Eye (tissue), 1 donor: ENCODE measurements at places on chromosomes 3 and 15.

- DNase-seq = no peak
These were observed 33.2 kb downstream of the MTMR10 start for GRCh38 chr15:30958219-30958618.

GRCh38 chr15:96774216-96774615 is 443.7 kb downstream of the NR2F2 start:
- DNase-seq = no peak

- no peak for DNase-seq
These were observed 268.4 kb downstream of the IGSF11 start for GRCh38 chr3:118766306-118766669.

GRCh38 chr15:96160800-96161199 is 169.7 kb upstream of the NR2F2 start:
- peak; percentile 14 for DNase-seq

- DNase-seq = no peak
These were observed 23.4 kb downstream of the PLA2G4D start for GRCh38 chr15:42070976-42071350.

- no peak for DNase-seq
These were observed 145.3 kb upstream of the ROPN1 start for GRCh38 chr3:124137216-124137615.

DNA sequence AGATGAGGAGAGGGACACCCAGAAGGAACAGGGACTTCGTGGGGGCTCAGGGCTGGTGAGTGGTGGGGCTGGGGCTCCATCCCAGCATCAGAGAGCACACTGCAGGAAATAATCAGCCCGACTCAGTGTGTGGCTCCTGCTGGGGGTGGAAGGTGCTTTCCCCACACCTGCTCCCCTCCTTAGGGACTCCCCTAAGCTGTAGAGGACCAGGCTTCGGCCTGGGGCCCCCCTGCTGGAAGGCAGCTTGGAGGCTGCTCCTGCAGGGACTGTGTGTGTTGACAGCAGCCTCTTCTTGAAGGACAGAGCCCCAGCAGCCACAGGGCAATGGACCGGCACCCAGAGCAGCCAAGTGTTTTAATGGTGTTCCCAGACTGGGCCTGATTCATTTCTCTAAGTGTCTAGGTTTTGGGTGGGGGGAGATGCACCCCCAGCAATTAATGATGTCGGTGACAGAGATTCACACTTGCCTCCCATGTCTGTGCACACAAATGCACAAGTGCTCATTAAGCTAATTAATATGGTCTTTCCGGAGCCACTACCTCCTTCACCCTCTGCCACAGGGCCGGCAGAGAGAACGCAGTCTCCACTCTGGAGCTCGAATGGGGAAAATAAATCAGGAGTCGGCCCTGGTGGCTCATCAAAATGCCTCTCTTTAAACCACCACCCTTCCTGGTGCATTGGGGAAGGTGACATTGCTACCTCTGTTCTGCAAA is 16.9 kb upstream of the FGD5 start:
- no peak for DNase-seq

DNA sequence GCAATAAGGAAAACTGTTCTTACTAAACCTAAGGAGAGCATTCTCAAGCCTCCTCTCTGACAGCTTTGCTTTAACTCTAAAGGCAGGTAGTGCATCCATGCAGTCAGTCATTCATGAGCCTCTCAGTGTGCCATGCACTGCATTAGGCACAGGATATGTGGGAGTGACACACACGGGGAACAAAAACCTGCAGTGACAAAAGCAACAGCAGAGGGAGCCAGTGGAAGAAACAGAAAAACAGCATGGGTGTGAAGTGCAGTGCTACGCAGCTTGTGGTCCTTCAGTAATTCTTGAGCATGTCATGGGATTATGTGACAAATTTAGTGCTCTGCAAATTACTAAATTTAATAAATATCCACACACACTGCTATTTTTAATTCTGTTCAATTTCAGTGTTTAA is 230.7 kb downstream of the BBX start:
- DNase-seq = peak; percentile 73

GRCh38 chr3:44224131-44224530 is 17.6 kb upstream of the TOPAZ1 start:
- no peak for DNase-seq

DNA sequence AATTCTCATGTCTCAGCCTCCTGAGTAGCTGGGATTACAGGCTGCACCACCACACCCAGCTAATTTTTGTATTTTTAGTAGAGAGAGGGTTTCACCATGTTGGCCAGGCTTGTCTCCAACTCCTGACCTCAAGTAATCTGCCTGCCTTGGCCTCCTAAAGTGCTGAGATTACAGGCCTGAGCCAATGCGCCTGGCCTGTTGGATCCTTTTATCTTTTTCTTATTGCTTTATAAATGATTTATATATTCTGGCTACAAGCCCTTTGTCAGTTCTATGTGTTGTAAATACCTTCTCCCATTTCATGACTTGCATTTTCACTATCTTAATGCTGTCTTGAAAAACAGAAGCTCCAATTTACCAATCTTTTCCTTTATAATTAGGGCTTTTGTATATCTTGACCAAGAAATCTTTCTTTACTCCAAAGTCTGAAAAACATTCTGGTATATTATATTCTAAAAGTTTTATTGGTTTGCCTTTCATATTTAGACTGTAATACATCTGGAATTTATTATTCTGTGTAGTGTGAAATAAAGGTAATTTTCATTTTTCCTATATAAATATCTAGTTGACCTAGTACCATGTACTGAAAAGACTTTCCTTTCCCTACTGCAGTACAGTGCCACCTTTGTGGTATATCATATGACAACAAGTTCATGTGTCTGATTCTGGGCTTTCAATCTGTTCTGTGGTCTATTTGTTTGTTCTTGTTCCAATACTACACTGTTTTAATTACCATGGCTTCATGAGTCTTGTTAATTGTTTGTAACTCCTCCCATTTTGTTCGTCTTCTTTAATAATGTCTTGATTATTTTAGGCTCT is 52.9 kb upstream of the RNU6-1 start:
- no peak for DNase-seq

DNA sequence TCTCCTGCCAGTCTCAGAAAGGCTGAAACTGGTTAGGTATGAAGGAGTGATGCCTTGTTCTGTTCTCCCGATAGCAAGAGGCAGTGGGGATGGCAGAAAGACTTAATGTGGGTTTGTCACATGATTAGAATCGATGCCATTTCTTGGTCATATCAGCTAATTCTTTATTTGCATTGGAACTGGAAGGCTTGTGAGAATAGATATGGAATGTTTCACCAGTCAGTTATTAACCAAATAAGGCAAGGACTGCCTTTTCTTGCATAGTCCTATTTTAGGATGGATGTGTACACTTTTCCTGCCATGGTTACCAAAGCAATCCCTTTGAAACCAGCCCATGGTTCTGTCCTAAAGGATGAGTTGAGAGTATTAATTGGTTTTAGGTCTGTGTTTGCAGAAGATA is 33.7 kb downstream of the FILIP1L start:
- no peak for DNase-seq

GRCh38 chr3:112446343-112446742 is 52.9 kb downstream of the BTLA start:
- no peak for DNase-seq

GRCh38 chr3:107987036-107987939 is 103.5 kb downstream of the CD47 start:
- DNase-seq = peak; percentile 69

DNA sequence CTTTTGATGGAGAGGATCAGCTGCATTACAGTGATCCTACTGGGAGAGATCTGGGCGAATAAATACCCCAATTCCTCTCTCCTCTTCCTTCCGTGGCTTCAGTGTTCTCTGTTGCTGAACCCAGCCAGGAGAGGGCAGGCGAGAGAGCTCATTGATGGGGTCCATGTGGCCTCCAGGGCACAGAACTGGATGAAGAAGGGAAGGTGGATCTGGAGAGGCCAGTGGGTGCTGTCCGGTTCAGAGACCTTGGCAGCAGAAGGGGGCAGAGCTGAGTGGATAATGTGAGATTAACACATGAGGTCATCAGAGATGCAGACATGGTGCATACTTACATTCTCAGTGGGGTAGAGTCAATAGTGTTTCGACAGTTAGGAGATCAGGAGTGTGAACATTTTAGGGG is 193.6 kb downstream of the CLSTN2 start:
- no peak for DNase-seq

- no peak for DNase-seq
These were observed 192.4 kb upstream of the DPH6 start for GRCh38 chr15:35738370-35738769.

DNA sequence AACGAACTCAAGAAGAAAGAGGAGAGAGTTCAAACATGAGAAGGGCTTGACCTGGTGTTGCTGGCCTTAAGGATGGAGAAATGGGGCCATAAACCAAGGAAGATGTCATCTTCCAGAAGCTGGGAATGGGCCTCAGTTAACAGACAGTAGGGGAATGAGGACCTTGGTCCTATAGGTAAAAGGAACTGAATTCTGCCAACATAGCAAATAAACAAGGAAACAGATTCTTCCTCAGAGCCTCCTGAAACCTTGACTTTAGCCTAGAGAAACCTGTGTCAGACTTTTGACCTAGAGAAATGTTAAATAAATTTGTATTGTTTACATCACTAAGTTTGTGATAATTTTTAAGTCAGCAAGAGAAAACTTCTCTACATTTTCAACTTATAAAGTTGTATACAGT is 336.8 kb downstream of the PLCL2 start:
- no peak for DNase-seq

GRCh38 chr3:89847955-89848354 is 740.5 kb downstream of the EPHA3 start:
- no peak for DNase-seq

DNA sequence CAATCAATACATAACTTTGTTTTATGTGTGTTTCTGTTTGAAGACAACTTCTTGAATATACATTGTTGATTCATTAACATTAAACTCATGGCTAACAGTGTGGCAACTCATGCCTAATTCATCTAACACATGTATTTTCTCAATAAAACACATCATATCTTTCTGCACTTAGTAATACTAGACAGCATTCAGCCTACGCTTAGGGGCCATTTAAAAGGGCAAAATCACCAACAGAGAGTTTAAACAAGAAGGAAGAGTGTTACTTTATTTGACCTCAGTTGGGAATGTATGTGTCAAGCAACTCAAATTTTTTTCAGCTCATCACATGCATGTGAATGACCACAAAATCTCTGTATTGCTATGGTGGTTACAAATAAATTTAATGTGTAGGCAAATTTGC is 128.8 kb upstream of the AADACL2 start:
- no peak for DNase-seq

DNA sequence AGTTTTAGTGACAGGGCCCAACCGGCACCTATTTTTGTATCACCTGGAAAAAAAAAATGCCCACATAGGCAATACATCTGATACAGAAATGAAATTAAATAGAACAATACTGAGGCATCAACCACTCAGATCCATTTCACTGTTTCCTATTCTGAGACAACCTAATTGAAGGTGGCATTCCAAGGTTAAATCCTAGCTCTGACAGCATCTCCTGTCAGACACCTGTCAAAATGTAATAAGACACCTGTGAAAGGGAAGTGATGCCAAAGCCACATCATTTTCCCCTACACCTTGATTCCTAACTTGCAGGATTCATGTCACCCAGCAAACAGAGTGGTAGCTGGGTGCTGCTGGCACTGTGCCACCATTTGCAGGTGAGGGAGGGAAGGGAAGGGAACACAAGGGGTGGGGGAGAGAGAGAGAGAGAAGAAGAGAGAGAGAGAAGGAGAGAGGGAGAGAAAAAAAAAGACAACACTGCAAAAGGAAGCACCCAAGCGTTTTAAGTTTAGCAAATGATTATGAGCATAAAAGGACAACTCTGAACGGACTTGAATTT is 1044.6 kb upstream of the CFAP20DC start:
- no peak for DNase-seq

- DNase-seq = no peak
These were observed 5.3 kb downstream of the IP6K2 start for GRCh38 chr3:48711727-48712126.

- DNase-seq = peak; percentile 53
These were observed 27.2 kb downstream of the IQSEC1 start for GRCh38 chr3:13045904-13046568.

DNA sequence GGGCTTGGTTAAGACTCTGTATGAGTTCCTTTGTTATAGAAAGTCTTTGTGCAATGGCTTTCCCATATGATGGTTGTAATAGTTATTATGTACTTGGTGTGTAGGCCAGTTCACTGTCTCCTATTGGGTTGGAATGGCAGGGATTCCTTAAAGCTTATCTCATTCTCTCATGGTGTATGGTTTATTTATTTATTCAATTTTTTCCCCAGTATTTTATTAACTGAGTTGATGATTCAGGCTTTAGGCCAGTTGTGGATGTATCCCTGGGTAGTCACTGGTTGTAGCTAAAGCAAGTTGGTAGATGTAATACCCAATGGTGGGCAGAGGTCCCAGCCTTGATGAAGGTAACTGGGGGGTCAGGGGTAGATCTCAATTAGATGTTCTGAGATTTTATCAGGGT is 349.4 kb downstream of the DOCK3 start:
- DNase-seq = no peak

GRCh38 chr15:41919954-41920538 is 26.2 kb upstream of the SPTBN5 start:
- DNase-seq = no peak

DNA sequence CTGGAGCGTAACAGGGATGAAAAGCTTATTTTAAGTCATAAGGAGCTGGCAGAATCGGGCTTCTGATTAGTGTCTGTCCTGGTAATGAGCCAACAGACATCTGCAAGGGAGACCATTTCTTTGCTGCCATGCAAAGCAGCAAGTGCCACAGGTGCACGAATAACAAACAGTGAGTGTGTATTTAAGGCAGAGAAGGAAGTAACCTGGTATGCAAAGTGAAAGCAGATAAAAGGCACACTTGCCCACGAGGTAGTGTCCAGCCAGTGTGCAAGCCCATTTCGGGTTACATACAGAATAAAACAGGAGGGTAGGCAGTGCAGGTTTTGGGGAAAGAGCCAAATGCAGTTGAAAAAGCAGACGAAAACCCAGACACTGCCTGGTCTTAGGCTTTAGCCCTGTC is 1153.7 kb downstream of the SI start:
- DNase-seq = no peak

- DNase-seq = no peak
These were observed 923.0 kb downstream of the DIPK2A start for GRCh38 chr3:144894576-144894975.

GRCh38 chr3:152011812-152012735 is 138.6 kb downstream of the SUCNR1 start:
- DNase-seq = no peak

GRCh38 chr3:15329046-15330005 is 3.1 kb downstream of the SH3BP5 start:
- no peak for DNase-seq

DNA sequence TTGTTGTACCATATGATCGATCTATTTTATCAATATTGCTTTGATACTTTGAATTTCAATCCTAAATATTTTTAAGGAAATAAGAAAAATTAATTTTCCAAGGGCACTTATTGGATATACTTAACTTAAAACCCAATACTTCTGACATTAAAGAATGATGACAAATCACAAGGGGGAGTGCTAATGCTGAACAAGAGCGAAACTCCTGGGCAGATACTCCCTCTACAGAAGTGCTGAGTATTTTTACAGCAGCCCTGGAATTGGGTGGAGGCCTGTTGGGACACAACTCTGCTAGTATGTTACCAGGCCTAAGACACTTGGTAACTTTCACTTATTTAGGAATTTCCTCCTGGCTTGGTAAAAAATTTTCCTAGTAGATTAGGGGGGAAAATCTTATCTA is 46.2 kb downstream of the DENND6A start:
- no peak for DNase-seq

GRCh38 chr15:70823196-70823595 is 30.8 kb downstream of the LARP6 start:
- no peak for DNase-seq

- no peak for DNase-seq
These were observed 471 bp upstream of the KBTBD8 start for GRCh38 chr3:66997560-66998112.

- peak; percentile 29 for DNase-seq
These were observed 98.4 kb upstream of the CTDSPL start for GRCh38 chr3:37763309-37763708.
